ENCODE measurements at places on chromosomes 5 and 9. TPM values are rescaled to one million over a fixed set of nuclear protein-coding genes. Genes with fewer than 3 reads are reported as not detected.

Gene SMIM33
- not detected for total RNA-seq

GRCh38 chr5:103066326-103066725, 53.6 kb downstream of the GIN1 start:
- no peak for DNase-seq

Gene IL3
- total RNA-seq = not detected

Gene PDLIM4
- total RNA-seq = 51.5 TPM

DNA sequence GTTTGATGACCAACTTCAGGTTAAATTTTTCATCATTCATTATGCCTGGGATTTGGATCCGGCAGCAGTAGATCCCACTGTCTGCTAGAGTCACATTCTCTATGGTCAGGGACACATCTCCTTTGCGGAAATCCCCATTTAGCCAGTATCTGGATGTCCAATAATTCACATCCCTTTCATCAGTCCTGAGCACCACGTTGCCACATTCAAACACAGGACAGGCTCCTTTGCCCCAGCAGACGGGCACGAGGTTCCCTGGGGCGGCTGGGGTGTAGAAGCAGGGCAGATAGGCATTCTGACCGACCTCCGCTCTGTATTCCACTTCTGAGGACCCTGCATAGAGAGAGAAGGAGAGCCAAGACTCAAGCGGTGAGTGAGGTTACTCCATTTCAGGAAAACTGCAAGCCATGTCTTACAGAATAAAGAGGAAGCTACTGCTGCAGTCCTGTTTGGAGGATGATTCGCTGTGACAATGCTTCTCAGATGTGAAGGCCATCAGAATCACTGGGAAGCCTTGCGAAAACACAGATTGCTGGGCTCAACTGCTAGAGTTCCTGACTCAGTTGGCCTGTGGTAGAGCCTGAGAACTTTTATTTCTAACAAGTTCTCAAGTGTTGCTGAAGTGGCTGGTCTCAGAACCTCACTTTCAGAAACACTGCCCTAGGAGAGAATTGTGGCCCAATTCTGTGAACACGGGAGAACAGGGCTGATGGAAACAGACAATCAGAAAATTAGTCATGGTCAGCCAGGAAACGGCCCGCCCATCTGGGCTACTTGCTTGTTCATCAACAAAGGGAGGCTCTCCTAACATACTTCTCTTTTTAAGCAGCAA, 2.0 kb downstream of the HAVCR2 start:
- DNase-seq = peak; percentile 80
